H9 (cell line): ENCODE measurements at places on chromosomes 6 and 20. TPM values are rescaled to one million over a fixed set of nuclear protein-coding genes. Genes with fewer than 3 reads are reported as not detected.

The TMC2 gene
- total RNA-seq: not detected in 2 replicates

The RBM24 gene
- total RNA-seq: 0.48 and 0.55 TPM in 2 replicates

The TMEM217 gene
- total RNA-seq: 1.1 and 1.4 TPM in 2 replicates

The OR12D1 gene
- total RNA-seq: not detected in 2 replicates

The POPDC3 gene
- total RNA-seq: 5.7 and 6.0 TPM in 2 replicates

The MACROD2 gene
- 1.6 and 2.0 TPM in 2 replicates for total RNA-seq

GRCh38 chr20:8875586-8875985, 193.3 kb upstream of the PLCB4 start:
- no peak for DNase-seq

- DNase-seq: no peak
Observed at GRCh38 chr20:38143646-38144554, 21.2 kb downstream of the TGM2 start.

GRCh38 chr20:13687815-13688214, 49.1 kb upstream of the TASP1 start:
- no peak for DNase-seq

- no peak for DNase-seq
Observed at GRCh38 chr6:8780653-8781052, 345.3 kb upstream of the SLC35B3 start.

DNA sequence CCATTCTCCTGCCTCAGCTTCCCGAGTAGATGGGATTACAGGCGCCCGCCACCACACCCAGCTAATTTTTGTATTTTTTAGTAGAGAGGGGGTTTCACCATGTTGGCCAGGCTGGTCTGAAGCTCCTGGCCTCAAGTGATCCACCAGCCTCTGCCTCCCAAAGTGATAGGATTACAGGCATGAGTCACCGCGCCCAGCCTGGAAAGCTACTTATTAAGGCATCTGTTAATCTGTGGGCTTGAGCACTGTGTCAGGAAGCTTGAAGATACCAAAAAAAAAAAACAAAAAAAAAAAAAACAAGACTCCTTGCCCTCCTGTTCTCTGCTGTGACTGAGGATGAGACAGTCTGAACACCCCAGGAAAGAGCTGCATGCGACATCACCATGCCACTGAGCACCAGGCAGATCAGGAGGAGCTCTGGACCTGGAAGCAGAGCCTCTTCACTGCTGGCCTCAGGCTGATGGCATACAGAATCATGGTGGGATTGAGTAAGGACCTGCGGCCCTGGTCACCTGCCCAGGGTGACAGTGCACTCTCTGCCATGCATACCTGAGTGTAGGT, 166.5 kb upstream of the SNX9 start:
- DNase-seq: no peak

DNA sequence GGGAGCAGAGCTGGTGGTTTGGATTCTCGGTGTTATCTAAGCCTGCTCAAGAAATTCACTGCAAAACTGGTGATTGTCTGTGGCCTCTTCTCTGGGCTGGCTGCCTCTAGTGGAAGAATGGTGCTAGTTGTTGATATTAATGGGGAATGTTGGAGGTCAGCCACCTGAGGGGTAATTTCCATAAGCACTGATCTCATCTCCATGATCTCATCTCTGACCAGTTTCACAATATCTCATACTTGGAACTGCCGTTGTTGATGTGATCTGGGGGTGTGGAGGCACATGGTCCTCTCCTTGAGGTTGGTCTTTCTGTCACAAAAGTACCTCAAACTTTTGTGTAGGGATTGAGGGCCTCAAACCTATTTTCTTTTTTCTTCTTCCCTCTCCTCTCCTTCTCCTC, 102.6 kb downstream of the CD109 start:
- DNase-seq: peak; percentile 36

- DNase-seq: no peak
Observed at GRCh38 chr6:87671555-87672029, 30.4 kb downstream of the AKIRIN2 start.

GRCh38 chr20:46984405-46984804, 89.8 kb downstream of the EYA2 start:
- no peak for DNase-seq

DNA sequence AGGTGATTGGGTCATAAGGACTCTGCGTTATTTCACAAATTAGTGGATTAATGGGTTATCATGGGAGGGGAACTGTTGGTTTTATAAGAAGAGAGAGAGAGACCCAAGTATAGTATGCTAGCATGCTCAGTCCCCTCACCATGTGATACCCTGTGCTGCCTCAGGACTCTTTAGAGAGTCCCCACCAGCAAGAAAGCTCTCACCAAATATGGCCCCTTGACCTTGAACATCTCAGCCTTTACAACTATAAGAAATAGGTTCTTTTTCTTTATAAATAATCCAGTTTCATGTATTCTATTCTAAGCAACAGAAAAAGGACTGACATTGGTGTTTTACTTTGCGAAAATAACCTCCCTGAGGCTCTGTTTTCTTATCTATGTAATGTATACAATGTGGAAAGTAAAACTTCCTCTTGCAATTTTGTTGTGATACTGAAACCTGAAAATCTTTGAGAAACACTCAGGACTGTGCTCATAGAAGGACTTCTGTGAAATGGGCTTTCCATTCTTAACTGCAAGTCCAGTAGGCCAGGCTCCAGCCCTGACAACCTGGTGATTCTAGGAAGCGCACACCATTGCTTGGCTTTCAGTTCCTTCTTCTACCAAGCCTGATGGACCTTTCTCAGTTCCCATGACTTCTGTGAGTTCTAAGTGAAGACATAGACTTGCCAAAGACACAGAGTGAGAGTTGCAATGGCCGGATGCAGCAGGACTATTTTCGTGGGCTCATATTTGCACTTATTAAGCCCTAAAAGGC, 21.9 kb downstream of the SIRPD start:
- DNase-seq: no peak

DNA sequence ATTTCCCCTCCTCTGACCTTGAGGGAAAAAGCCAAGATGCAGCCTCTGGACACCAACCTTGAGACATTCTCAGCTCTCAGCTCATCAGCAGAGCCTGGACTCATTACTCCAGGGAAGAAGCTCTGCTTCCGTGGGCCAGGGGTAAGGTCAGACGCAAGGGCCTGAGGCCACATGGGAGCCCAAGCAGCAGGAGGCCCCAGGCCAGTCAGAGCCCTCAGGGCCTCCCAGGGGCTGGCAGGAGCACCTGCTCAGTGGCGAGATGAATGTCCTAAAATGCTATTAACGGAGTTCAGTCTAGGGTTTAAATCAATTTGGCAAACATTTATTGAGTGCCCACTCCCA, 208.6 kb downstream of the ERMARD start:
- DNase-seq: no peak
